ENCODE measurements at places on chromosomes 3 and 15. TPM values are rescaled to one million over a fixed set of nuclear protein-coding genes. Genes with fewer than 3 reads are reported as not detected.

DNA sequence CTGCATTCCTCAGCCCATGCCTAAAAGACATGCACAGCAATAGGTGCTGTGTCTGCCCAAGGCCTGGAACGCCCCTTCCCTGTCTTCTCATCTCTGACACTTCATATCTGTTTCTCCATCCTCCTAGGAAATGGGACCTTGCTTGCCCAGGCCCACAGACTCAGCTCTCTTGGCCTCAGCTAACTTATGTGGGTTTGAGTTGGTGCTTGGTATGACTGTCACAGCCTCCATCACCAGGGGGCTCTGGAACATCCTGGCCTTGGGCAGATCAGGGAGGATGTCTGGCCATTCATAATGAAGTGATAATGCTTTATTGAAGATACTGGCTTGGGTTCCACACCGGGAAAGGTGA lies 156.7 kb upstream of the SMAD3 start:
- DNase-seq = no peak
- peaks cover 7% of the 10 kb centered on the region for H3K4me1 ChIP-seq
- no peak overlapping the region for H3K27ac ChIP-seq
- H3K36me3 ChIP-seq = no peaks in the 10 kb centered on the region

- no peaks in the 10 kb centered on the region for H3K4me1 ChIP-seq
- H3K27ac ChIP-seq = no peak overlapping the region
- H3K36me3 ChIP-seq = no peaks in the 10 kb centered on the region
- no peaks in the 10 kb centered on the region for H3K27me3 ChIP-seq
- no peak for DNase-seq
Observed at GRCh38 chr3:178385280-178385952, 150.8 kb upstream of the KCNMB2 start.

DNA sequence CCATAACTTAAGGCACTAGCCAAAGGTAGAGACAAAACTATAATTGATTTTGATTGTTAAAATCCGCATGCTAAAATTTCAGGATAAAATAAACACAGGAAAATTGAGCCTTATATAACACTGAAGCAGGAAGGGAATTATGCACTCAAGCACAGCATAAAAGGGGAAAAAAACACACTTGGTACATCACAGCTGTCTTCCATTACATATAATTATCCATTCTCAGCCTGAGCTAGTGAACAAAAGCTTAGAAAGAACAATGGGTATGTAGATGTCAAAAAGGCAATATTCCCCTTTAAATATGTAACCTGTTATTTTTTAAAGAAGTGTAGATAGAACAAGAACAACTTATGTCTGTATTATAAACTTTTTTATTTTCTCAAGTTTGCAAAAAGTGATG lies 899.2 kb downstream of the ROBO1 start:
- H3K36me3 ChIP-seq = no peaks in the 10 kb centered on the region
- H3K4me1 ChIP-seq = no peaks in the 10 kb centered on the region
- no peaks in the 10 kb centered on the region for H3K27me3 ChIP-seq
- H3K4me3 ChIP-seq = no peak overlapping the region

DNA sequence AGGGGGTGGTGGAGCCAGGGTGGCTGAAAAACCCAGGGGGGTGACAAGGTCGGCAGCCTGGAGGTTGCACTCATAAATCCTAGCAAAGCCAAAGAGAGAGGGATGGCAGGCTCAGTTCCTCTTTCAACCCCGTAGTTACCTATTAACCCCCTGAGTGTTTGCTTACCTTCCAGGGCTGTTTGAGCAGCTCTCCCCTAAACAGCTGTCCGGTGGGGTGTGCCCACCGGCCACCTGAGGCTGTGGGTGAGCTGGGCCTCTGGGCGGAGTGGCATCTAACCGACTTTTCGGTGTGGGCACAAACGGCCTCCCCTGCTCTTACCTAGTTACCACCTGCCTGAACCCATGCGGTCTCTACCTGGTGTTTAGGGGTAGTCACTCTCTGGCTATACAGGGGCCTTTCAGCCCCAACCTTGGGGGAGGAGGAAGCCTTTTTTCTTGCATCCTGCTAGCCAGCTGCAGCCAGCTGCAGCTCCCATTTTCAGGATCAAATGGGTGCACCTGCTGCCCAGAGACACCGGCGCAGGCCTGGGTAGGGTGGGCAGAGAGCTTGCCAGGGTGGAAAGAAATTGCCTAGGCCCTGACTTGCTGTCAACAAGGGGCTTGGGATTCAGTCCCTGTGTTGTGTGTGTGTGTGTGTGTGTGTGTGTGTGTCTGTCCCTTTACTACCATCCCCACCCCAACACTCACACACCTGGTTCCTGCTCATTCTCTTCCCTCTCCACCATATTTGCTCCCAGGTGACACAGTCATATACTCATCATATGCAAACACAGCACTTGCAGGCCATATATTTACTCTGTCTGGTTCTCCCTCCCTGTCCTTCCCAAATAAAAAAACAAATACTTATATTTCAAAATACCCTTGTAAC lies 3.7 kb downstream of the DLL4 start:
- no peaks in the 10 kb centered on the region for H3K36me3 ChIP-seq
- peaks cover 5% of the 10 kb centered on the region for H3K27me3 ChIP-seq
- H3K4me1 ChIP-seq = peaks cover 10% of the 10 kb centered on the region
- H3K4me3 ChIP-seq = no peak overlapping the region
- no peak for DNase-seq
- H3K27ac ChIP-seq = no peak overlapping the region

DNA sequence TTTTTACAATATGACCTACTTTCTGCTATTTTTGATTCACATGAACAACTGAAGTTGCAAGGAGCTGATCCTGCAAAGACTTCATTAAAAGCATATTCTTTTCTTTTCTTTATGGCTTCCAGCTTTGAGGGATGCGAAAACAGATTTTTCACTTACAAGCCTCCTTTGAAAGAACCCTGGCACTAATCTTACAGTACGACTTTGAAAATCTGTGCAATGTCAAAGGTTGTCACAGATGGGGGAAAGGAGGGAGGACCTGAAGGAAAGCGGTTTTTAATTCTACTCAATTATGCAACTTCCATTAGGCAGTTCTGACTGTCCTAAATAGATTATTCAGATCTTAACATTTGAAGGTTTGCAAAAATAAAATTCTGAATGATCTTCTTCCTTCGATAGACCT lies 130.5 kb downstream of the TNIK start:
- no peaks in the 10 kb centered on the region for H3K27me3 ChIP-seq
- H3K36me3 ChIP-seq = no peaks in the 10 kb centered on the region
- no peaks in the 10 kb centered on the region for H3K4me1 ChIP-seq
- H3K4me3 ChIP-seq = no peak overlapping the region

DNA sequence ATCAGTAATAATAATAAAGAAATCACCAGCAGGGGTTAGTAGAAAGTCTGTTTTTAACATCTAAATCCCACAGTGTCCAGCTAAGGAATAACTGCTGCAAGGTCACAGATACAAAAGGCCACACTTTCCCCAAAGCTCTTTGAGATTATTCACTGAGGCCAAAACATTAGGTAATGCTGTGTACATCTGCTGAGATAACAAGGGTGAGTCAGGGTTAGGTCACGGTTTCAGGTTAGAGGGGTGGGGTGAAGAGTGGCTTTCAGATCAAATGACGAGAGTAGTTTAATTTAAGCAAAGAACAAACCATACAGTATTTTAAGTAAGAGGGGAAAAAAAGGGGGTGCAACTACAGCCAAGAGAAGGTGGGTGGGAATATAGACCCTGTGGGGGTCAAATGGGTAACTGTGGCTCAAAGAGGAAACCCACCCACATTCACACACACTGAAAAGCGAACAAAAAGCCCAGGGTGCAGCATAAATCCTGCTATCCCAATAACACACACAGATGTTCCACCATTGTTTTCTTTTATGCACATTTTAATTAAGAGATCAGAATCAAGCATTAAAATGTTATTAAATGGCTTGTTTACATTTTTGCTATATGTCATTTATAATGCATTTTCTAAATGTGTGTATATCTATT lies 412.9 kb downstream of the TIGIT start:
- no peaks in the 10 kb centered on the region for H3K36me3 ChIP-seq
- H3K27ac ChIP-seq = no peak overlapping the region
- no peaks in the 10 kb centered on the region for H3K27me3 ChIP-seq

DNA sequence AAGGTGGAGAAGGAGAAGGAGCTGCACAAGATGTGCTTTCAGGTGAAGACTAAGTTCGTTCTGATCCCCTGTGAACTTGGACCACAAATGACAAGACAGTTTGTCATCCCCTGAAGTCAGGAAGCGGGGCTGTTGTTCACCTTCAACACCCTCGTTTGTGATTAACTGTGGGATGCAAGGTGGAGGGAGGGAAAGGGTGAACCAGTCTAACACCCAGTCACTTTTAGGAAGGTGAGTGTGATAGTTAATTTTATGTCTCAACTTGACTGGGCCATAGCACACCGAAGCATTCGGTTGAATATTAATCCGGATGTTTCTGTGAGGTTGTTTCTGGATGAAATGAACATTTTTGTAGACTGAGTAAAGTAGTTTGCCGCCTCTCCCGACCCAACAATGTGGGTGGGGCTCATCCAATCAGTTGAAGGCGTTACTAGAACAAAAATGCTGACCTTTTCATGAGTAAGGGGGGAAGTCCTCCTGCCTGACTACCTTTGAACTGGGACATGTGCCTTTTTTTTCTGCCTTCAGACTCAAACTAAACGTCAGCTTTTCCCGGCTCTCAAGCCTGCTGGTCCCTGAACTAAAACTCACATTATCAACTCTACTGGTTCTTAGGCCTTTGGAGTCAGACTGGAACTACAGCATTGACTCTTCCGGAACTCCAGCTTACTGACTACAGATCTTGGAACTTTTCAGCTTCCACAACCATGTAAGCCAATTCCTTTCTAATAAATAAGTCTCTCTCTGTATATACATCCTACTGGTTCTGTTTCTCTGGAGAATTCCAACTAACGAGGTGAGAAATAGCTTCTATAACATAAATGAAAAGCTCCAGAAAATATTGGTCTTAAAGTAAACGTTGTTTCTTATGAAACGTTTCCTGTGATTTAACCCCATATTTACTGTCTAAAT lies 264.0 kb upstream of the SLITRK3 start:
- H3K4me3 ChIP-seq = no peak overlapping the region
- H3K27ac ChIP-seq = no peak overlapping the region
- no peaks in the 10 kb centered on the region for H3K4me1 ChIP-seq
- no peak for DNase-seq

DNA sequence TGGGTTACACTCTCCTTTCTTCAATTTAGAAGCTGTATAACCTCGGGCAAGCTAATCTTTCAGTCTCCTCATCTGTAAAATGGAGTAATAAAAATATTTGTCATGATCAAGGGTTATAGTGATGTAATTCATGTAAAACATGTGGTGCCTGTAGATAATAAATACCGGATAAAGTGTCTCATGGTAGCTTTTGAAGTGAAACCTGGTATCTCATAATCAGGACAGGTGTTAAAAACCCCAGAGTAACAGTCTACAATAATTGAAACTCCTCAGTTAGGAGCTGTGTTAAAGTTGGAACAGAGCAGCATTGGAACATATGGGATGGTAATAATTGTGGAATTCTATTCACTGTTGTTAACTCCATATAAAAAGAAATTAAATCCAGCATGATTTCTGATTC lies 884 bp upstream of the KNL1 start:
- H3K4me3 ChIP-seq = no peak overlapping the region
- no peaks in the 10 kb centered on the region for H3K27me3 ChIP-seq
- no peak overlapping the region for H3K27ac ChIP-seq
- H3K4me1 ChIP-seq = peaks cover 6% of the 10 kb centered on the region

GRCh38 chr3:118262800-118263402 lies 771.7 kb downstream of the IGSF11 start:
- H3K27ac ChIP-seq = no peak overlapping the region
- H3K36me3 ChIP-seq = no peaks in the 10 kb centered on the region
- no peaks in the 10 kb centered on the region for H3K4me1 ChIP-seq
- no peak for DNase-seq

DNA sequence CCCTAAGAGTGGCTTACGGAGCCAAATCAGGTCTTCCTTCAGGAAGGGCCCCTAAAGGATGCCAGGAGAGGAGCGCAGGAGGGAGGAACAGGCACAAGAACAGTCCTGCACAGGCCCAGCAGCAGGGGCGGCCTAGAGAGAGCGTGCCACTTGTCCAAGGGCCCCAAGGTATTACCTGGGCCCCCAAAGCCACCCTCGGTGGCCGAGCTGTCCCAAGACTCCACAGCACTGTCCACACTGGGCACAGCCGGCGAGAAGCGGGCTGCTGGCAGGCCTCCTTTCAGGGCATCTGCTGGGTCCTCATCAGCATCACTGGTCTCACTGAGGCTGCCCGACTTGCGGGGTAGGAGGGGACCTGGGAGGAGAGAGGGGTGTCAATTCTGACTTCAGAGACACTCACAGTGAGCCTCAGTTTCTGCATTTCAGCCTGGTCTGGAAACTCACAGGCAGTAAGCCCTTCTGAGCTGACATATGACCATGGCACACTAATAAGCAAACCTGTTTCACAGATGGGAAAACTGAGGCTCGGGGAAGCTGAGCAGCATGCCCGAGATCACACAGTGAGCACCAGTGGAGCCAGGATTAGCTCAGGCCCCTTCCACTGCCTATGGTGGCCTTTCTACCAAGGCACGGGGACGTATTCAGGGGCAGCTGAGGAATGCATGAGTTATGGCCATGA lies 33.4 kb downstream of the GRIP2 start:
- H3K27me3 ChIP-seq = no peaks in the 10 kb centered on the region
- H3K27ac ChIP-seq = no peak overlapping the region
- no peak overlapping the region for H3K4me3 ChIP-seq
- H3K4me1 ChIP-seq = no peaks in the 10 kb centered on the region
- no peaks in the 10 kb centered on the region for H3K36me3 ChIP-seq
- DNase-seq = no peak

DNA sequence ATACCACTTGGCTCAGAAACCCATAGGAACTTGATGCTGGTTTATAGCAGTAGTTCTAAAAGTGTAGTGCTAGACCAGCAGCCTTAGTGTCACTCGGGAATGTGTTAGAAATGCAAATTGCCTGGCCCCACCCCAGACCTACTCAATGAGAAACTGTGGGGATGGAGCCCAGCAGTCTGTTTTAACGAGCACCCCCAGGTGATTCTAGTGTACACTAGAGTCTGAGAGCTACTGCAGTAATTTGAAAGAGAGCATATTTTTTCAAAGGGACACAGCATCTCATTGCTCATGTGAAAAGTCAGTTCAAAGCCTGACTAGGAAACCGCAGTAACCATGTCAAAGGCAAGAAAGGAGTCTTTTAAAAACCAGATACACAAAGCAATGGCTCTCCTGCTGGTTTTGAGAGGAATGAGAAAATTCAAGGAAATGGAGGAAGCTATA lies 313.4 kb downstream of the SQOR start:
- H3K4me1 ChIP-seq = no peaks in the 10 kb centered on the region
- H3K36me3 ChIP-seq = no peaks in the 10 kb centered on the region
- DNase-seq = no peak
- H3K27ac ChIP-seq = no peak overlapping the region
- H3K27me3 ChIP-seq = no peaks in the 10 kb centered on the region
- H3K4me3 ChIP-seq = no peak overlapping the region

The LCMT2 gene
- total RNA-seq = 3.8 TPM

GRCh38 chr3:186515125-186515524 lies 29.1 kb downstream of the CRYGS start:
- peaks cover 3% of the 10 kb centered on the region for H3K27me3 ChIP-seq
- no peak for DNase-seq
- no peaks in the 10 kb centered on the region for H3K36me3 ChIP-seq
- no peak overlapping the region for H3K27ac ChIP-seq
- H3K4me1 ChIP-seq = no peaks in the 10 kb centered on the region

The CYP11A1 gene
- 4.6 TPM for total RNA-seq
